ENCODE measurements at places on chromosomes 5 and 9.

GRCh38 chr9:118595719-118596305 is 773.4 kb downstream of the BRINP1 start:
- DNase-seq: peak; percentile 2

- no peak for DNase-seq
These were observed 471.3 kb upstream of the KLF4 start for GRCh38 chr9:107960916-107961315.

- no peak for DNase-seq
These were observed 108.0 kb upstream of the RAD23B start for GRCh38 chr9:107175041-107175440.

- no peak for DNase-seq
These were observed 312.5 kb downstream of the ACTL7B start for GRCh38 chr9:108543251-108543778.

DNA sequence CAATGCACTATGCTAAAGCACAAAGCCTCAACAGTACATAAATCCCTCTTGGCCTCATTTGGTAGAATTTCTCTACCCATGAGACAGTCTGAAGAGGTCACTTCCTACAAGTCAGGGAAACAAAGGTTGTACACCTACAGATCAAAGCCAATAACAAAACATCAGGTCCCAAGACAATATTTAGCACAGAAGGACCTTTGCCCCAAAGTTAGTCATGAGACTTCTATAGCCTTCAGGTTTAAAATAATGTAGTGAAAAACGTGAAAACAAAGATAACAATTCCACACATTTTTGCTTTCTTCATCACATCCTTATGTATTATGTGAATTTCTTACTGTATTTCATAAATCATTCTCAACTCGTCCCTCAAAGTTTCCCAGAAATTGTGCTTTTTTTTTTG is 15.8 kb downstream of the AFF4 start:
- DNase-seq: no peak

GRCh38 chr5:150559701-150560100 is 51.8 kb downstream of the NDST1 start:
- no peak for DNase-seq

GRCh38 chr5:147832541-147832940 is 1.1 kb upstream of the SPINK1 start:
- no peak for DNase-seq

DNA sequence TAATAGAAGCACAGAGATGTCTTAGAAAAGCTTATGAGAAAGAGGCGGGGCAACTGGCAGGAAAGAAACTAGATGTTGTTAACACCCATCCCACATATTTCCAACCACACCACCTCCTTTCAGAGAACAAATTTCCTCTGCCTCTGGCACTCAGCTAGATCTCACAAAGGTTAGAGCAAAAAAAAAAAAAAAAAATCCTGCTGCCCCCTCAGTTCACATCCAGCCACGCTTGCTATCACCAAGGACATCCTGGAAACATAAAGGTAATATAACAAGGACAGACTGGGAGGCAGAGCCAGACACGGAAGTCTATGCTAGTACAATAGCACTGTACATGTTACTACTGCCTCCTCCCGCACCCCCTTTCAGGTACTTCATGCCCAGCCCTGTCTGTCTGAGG is 238.0 kb upstream of the PTGER4 start:
- no peak for DNase-seq

GRCh38 chr9:35501946-35502345 is 12.0 kb downstream of the RUSC2 start:
- no peak for DNase-seq

GRCh38 chr5:95072281-95072680 is 212.6 kb downstream of the MCTP1 start:
- no peak for DNase-seq

- DNase-seq: no peak
These were observed 1.4 kb downstream of the BAAT start for GRCh38 chr9:101383361-101383760.

DNA sequence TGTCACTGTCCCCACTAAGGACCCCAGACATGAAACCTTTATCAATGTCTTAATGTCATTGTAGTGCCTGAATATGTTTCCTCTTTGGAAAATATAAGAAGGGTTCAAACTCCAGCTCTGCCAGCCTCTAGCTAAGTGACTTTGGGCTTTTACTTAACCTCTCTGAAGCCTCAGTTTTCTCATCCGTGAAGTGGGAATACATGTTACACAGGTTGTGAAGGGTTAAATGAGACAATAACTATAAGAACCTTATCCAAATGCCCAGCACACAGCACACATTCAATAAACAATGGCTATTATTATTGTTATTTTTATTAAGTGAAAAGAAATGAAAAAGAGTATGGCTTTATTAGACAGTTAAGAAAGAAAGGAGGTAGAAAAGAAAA is 15.7 kb upstream of the IGFBPL1 start:
- DNase-seq: no peak

DNA sequence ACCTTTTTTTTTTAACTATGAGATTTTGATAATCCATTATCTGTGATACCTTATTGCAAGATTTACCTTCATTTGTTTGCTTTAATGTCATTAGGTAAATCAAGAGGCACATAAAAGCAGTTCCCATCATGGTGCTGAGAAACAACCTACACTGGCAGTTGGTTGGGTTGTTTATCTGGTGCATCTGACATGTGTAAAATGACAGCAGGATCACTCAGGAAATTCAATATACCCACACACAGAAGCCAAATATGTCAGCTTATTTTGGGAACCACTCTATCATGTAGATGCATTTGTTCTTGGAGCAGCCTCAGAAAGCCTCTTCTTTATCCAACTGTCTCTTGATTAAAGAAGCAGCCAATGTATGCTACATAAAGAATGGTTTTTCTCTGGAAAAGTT is 7.8 kb upstream of the CCDC192 start:
- DNase-seq: no peak

DNA sequence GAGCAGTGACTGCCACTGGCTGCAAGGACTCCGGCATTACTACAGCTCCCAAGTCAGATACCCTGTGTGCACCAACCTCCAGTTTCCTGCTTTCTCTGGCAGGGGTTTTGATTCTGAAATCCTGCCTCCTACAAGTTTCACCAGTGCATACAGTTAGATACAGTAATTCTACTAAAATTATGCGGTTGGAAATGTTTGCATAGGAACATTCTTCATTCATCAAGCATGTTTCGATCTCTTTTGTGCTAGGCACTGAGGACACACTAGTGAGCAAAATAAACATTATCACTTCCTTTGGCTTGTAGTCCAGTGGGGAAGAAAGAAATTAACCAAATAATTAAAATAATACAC is 152.2 kb downstream of the TMEM167A start:
- no peak for DNase-seq

GRCh38 chr5:20678814-20679298 is 690.9 kb upstream of the CDH18 start:
- no peak for DNase-seq

DNA sequence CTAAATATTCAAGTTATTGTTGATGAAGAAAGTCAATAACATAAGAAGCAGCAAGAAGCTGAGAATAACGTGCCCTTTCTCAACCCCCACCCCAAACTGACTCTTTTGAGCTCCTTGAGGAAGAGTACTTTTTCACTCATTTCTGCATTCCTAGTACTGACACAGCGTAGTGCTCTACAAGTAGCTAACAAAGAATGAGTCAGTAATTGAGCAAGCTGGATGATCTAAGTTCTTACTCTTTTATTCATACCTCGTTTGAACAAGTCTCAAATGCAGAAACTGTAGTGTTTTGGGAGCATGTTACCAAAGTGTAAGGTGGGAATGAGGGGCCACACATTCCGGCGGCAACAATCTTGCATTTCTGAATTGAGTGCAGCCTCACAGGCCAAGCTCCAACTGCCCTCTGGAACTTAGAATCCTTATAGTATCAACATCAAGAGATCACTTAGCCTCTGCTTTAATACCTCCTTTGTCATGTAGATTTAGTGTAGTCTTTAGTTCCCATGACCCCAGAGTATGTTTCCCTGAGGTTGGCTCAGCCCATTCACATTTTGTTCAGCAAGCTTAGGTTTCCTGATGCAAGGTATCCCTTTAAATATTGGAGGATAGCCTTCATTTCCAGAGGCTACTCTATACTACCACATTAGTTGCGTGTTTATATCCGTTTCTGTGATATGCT is 152.0 kb downstream of the PRR16 start:
- DNase-seq: no peak

DNA sequence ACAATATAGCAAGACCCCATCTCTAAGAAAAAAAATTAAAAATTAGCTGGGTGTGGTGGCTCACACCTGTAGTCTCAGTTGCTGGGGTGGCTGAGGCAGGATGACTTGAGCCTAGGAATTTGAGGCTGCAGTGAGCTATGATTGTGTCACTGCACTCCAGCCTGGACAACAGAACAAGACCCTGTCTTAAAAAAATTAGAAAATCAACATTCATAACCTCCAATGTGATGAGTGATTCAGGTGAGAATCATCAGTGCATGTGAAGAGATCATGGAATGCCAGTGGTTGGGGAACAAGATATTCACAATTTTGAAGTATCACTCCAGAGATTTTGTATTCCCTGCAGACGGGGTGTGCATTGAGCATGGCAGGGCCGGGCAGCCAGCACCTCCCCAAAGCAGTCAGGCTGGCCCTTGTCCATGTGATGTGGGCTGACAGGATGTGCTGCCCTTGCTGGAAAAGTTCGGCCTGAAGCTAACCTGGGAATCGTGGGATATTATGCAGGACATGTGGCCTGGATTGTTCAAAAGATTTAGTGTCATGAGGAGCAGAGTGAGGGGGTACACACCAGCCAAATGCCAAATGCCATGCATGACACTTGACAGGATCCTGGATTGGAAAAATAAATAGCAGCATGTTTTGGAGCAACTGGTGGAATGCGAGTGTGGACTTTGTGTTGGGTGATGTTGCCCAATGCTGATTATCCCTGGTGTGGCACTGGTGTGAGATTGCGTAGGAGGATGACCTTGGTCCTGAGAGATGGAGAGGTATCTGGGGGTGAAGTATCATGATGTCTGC is 189.0 kb downstream of the RGS3 start:
- DNase-seq: no peak

DNA sequence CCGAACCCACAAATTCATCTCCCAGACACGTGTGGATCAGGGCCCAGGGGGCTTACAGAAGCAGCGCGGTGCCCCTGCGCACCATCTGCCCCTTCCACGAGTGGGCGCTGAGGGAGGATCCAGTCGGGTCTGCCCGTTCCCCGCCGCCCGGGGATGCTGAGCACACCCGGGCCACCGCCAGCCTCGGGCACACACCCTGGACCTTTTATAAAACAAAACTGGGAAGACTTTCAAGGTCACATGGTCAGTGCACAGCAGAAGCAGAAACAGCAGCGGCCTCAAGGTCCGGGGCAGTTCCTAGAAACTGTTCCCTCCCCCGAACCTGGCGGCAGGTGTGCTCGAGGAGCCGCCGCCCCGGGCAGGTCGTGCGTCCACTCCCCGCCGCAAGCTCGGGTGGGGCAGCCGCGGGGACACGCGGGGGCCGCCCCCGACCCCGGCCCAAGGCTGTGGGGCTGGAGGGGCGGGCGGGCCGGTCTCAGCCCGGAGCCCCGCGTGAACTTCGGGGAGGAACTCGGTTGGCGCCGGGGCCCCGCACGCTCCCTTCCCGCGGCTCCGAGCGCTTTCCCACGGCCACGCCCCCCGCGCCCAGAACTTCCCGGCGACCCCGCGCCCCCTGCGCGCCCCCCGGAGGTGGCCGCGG is 633 bp upstream of the PPP1R26 start:
- DNase-seq: no peak

DNA sequence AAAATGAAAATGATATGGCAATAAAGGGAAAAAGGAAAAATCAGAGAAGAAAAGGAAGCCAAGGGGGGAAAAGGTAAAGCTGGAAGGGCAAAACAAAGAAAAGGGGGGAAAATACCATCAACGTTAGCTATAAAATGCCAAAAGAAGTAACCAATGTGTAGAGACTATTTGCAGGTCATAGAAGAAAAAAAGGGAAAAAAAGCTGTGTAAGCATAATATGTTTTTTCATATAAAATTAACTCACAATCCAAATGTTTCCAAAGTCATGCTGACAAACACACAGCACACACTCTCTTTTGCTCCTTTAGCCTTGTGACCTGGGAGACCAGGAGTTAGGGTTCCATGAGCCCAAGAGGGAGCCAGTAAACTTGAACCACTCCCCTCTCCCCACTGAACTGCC is 18.2 kb downstream of the FBN2 start:
- no peak for DNase-seq

DNA sequence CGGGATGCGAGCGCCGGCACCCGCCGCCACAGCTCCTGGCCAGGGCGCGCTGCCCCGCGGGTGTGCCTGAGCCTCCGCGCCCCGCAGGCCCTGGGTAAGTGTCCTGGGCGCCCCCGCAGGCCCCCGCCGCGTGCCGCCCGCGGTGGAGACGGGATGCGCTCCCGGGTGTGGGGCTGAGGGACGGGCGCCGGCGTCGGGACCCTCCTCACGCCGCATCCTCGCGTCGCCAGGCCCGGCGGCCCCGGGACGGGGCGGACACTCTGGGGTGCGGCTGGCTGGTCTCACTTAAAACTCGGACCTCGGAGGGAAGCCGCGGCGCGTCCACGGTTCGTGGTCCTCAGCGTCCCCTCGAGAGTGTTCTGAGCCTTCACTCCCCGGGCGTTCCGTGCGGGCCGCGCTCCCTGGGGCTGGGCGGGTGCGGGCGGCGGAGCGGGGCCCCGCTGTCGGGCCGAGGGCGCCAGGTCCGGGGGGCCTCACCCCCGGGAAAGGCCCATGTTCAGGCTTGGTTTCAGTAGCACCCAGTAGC is 275 bp downstream of the AHRR start:
- DNase-seq: no peak

GRCh38 chr9:92790542-92791527 is 26.2 kb upstream of the BICD2 start:
- peak; percentile 49 for DNase-seq

DNA sequence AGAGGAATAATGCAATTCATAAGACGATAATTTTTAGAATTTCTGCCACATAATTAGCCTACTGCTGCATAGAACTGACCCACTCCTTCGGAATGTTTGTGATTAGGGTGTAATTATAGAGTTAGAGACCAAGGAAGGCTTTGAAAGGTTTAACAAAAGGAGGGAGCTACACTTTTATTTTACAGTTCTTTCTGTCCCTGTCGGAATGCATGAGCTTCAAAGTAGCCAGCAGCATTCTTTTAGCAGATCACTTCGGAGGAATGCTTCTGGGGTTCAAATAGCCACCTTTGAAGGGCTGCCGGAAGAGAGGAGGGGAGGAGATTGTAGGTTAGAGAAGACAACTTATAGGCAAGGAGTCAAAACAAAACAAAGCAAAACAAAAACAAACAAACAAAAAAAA is 168.1 kb downstream of the GRIA1 start:
- DNase-seq: no peak

- no peak for DNase-seq
These were observed 34.9 kb upstream of the FGF1 start for GRCh38 chr5:142720641-142721271.

GRCh38 chr5:71589903-71590302 is 2.8 kb downstream of the MCCC2 start:
- DNase-seq: no peak

DNA sequence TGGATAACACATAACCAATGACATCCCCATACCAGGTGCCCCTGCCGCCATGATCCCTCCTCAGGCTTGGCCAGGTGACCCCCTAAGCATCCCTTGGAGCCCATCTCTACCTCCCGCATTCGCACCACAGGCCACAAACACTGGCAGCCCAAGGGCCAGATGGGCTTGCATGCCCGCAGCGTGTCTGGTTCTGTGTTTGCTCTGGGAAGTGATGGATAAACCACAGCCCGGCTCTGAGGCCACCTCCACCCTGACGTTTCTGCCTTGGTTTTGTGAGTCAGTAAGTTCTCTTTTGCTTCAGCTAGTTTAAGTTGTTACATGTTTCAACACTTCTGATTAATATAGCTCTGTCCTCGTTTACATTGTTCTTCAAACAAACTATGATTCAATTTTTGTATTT is 172.4 kb upstream of the PHYKPL start:
- no peak for DNase-seq

All from anterior cingulate cortex (tissue), 58 donors.